ENCODE measurements at places on chromosomes 2 and 18.
A peak's percentile ranks its signal among the peaks of the same experiment; 100 is the strongest.

DNA sequence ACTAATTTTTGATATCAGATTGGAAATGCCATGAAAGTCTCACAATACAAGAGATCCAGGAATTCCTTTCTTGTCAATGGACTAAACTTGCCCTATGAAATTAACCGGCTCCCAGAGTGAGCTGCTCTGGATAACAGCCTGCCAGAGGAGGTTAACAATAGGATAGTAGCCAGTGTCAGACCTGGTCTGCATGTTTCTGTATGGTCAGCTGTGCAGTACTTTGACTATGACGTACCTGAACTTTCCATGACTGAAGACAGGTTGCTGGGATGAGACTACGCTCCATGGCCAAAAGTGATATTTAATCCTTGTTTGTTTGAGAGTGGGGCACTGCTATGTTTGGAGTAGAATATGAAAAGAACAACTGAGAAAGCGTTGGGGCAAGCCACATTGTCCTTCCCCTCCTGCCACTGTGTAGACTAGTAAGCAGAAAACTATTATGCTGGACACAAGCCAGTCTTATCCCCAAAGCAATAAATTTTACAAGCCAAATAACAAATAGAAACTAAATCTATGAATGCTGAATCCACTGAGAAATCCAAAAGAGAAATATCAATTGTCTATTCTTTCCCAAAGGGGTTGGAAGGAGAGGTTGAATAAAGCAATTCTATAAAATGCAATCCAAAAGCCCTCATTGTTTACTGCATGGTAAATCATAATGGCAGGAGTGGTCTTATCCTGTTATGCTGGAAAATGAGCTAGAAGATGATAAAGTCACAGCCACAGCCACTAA lies 115.5 kb upstream of the CYP26B1 start:
- DNase-seq: no peak

- no peak for DNase-seq
Measured at GRCh38 chr2:235654103-235654813, 160.4 kb downstream of the AGAP1 start.

GRCh38 chr2:12352889-12353288 lies 363.8 kb upstream of the TRIB2 start:
- no peak for DNase-seq

- no peak for DNase-seq
Measured at GRCh38 chr2:96489663-96490062, 15.5 kb downstream of the NEURL3 start.

DNA sequence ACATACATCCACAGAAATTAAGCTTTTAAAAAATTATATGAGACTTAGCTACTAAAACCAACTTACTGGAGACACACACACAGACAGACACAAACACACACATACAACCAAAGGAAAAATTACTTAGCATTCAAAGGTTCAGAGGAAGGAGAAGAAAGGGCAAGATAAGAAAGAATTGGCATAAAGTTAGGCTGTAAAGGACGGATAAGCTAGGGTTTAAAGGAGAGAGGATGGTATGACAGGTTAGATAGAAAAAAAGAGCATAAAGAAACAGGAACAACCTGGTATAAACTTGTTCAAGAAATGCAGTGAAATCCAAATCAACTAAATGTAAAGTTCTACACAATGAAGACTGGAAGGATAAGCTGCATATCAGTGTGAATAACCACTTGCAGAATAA lies 73.4 kb downstream of the SLC66A3 start:
- no peak for DNase-seq

DNA sequence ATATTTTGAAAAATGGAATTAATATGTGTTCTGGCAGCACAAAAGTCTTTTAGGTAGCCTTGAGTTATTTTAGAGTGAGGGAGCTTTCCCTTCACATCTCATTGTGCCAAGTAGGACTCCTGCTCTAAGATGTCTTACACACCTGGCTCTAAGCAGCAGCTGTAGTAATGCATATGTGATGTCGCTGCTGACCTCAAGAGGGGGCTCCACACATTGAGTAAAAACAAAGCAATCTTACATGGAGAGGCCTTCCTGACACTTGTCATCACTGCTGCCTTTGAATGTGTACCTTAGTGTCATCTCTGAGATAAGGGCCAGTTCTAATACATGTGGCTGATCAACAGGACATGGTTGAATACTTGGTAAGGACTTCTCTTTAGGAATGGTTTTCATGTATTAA lies 75.8 kb downstream of the ACTR3 start:
- DNase-seq: no peak

GRCh38 chr2:133878326-133878725 lies 310.1 kb upstream of the NCKAP5 start:
- DNase-seq: no peak

GRCh38 chr2:182870227-182870626 lies 3.8 kb upstream of the FRZB start:
- DNase-seq: no peak

DNA sequence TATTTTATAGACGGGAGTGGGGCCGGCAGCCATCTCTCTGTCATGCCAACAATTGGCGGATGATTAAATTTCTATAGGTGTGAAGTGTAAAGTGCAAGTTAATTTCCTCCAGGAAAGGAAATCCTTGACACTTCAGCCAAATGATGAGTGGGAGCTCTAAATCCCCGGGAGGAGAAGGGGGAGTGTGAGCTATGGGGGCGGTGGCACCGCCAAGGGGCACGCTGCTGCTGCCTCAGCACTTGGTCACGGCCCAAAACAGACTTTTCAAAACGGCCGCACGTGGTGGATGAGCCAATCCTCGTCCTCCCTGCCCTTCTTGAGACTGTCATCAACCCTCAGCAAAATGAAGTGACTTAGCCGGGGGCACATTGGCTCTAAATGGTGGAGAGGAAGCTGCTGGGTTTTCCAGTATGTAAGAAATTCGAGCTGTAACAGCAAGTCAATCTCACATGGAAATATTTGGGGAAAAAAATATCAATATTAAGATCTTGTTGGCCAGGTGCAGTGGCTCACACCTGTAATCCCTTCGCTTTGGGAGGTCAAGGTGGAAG lies 200.8 kb downstream of the TFCP2L1 start:
- no peak for DNase-seq

DNA sequence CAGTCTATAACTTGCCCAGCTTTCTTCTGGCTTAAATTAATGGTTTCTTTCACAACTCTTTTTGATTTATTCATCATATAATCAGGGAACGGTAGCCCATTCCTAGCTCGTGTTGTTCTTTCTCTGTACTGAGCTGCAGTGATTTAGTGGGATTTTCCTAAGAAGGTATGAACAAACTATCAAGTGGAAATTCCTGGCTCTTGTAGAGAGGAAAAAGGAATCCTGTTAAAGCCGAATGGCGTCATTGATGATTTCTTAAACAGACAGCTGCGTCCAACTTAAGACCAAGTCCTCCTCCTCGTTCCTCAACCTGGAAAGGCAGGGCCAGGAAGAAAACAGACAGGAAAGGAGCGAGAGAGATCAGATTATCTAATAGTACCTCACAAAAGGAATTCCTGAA lies 69.2 kb upstream of the CABLES1 start:
- no peak for DNase-seq

DNA sequence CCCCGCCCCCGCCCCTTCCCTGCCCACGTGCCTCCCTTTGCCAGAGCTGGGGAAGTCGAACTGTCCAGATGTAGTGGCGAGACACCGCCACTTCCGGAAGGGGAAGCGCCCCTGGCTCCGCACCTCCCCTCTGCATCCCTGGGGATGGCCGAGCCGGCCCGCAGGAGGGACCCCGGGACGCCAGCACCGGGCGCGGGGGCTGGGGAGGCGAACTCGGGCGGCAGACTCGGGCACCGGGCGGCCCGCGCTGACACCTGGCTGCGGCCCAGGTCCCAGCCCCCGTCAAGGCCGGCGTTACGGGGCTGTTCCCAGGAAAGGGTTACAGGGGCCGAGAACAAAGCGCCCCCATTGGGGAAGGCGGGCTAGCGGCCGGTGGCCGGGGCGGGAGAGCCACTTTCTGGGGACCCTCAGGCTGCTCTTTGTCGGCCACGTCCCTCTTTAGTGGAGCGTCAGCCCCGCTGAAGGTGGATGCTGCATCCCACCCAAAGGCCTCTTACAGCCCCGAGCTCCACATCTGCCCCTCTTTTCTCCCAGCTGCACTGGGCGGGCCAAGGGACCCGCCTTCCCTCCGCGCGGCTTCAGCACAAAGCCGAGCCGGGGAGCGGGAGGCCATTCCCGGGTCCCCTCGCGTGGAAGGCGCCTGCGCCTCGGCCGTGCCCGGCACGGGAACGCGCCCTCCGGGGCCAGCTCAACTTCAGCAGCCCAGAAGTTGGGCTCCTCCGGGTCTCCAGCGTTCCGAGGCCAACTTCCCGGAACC lies 1.3 kb downstream of the SDC1 start:
- no peak for DNase-seq

GRCh38 chr2:12412898-12413305 lies 303.8 kb upstream of the TRIB2 start:
- DNase-seq: no peak

DNA sequence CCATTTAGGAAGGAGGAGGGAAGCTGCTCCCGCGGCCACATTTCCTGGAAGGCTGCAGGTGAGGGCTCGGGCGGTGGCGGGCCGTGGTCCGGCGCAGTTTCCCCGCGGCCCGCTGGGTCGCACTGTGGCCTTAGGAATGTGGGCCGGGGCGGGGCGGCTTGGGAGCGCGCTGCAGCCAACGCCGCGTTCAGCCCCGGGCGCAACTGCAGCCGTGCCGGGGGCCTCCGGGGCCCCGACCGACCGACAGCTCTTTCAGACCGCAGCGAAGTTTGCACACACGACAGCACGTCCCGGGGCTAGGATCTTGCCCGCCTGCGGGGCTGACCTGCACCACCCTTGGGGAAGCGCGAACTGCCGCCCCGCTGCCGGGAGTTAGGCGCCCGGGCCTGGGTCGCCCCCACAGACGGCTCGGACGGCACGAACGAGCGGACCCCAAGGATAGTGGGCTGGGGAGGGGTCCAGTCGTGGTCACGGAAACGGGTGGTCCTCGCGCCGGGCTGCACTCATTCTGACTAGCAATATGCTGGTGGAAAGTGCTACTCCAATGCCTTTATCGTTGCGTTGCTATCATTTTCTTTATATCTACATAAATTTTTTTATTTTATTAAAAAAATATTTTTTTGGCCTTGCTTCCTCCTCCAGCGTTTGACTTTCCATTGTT lies 69.9 kb upstream of the DLX2 start:
- DNase-seq: peak; percentile 39

DNA sequence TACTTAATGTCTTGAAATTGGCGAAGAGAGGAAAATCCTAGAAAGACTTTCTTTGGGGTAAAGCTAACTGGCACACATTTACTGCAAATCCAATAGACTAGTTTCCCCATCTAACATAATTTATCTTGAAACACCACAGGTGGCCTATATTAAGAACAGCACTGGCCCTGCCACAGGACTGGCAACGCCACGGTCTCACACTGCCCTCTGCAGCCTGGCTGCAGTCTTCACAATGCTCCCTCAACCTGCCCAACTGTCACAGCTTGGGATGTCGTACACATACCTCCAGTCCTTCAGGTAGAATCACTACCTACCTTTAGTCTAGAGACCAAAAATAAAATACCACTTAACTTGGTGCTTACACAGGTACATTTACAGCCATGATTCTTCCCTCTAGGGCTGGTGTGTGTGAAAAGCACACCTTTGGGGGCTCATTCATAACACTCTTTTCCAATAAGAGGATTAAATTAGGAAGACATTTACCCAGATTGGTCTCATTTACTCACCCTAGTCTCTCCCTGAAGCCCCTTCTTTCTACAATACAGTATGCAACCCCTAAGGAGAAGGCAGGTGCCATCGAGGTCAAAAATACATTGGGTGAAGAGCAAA lies 222.2 kb downstream of the C1D start:
- DNase-seq: no peak

DNA sequence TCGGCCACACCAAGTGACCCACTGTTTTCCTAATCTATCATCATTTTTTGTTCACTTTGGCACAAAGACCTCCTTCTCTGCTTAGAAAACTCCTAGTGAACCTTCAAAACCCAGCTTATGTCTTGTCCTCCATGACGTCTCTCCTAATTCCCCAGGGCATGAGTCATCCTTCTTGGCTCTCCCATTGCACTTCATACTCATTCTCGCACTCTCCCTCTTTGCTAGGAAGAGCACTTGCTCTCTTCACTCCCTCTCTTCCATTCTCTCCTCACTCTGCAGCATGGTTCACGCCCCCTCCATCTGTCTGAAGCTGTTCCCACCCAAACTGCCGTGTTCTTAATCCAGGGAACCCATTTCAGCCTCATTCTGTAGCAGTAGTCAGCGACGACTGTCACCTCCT lies 103.9 kb downstream of the MRO start:
- no peak for DNase-seq

GRCh38 chr2:181484851-181485637 lies 27.9 kb downstream of the ITGA4 start:
- DNase-seq: no peak

DNA sequence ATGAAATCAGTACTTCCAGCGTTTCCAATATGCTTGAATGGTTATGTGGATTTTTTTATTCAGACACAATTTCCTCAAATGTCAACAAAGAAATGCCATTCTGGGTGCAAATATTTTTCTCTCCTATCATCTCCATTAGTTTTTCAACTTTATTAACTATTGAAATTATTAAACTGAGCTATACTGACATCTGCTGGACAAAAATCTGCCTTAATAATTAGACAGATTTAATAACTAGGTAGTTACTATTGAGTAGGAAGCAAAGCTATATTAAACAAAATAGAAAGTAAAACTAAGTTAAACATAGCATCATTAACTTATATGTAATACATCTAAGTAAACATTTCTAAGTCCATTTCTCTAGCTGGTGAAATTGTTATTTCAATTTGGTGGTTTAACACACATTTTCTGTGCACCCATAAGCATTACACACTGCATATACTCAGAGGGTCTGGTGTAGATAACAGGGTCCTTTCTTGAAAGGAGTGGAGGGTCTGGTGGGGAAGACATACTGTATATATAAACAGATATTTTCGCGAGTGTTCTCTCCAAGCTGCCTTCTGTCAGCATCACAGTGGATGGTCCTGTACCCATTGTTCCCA lies 77.0 kb downstream of the LANCL1 start:
- no peak for DNase-seq

DNA sequence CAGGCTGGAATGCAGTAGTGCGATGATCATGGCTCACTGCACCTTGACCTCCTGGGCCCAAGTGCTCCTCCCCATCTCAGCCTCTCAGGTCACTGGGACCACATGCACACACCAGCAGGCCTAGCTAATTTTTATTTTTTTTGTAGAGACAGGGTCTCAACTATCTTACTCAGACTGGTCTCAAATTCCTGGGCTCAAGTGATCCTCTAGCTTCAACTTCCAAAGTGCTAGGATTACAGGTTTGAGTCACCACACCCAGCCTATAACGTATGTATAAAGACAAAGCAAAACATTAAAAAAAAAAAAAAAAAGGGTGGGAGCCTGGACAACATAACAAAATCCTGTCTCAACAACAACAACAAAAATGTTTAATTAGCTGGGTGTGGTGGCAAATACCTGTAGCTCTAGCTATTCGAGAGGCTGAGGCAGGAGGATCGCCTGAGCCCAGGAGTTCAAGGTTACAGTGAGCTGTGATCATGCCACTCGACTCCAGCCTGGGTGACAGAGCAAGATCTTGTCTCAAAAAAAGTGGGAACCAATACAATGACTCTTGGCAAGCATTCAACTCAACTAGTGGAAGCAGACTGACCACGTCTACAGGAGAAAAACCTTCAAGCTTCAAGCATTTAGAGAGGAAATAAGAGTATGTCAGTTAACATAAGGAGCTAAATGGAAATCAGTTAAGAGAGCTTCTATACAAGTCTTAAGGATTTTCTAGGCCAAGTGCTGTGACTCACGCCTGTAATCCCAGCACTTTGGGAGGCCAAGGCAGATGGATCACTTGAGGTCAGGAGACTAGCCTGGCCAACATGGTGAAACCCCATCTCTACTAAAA lies 2.6 kb downstream of the GTF3C2 start:
- DNase-seq: no peak

- DNase-seq: no peak
Measured at GRCh38 chr18:43774497-43774896, 497.2 kb upstream of the SYT4 start.

- DNase-seq: no peak
Measured at GRCh38 chr18:6874315-6874714, 144.8 kb downstream of the ARHGAP28 start.

All from stimulated activated CD8-positive, alpha-beta memory T cell treated with anti-CD3 and anti-CD28 coated beads, Interleukin-15, amount 100 ng/mL, for 24 hours (primary cell).